Sigmoid colon (tissue), 7 donors: ENCODE measurements at places on chromosomes 6 and 20. TPM values are rescaled to one million over a fixed set of nuclear protein-coding genes. Genes with fewer than 3 reads are reported as not detected.

Gene PGC
- not detected for total RNA-seq

Gene KIF3B
- total RNA-seq, result 20.7 TPM

DNA sequence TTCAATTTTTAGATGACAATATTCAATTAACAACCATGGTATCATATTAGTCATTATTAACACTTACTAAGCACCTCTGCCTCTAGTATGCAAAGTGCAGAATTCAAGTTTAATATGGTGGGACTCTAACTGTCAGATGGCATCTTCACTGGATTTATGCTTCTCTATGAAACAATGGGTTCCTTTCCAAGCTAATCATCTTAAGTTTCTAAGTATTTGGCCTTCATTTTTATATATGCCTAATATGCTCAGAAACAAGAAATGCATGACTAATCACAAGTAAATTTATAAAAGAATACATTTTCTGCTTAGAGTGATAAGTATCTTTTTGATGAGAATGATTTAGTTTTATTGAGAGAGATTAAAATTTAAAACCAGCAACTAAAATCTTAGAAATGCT, 144.7 kb downstream of the HIVEP2 start:
- no peak for DNase-seq

- DNase-seq, result no peak
Observed at GRCh38 chr6:30813631-30814145, 69.3 kb upstream of the IER3 start.

GRCh38 chr6:9520417-9521151, 894.3 kb downstream of the TFAP2A start:
- no peak for DNase-seq

- DNase-seq, result no peak
Observed at GRCh38 chr20:38325905-38326304, 20.4 kb upstream of the LBP start.
